GM20000 (cell line): ENCODE measurements at places on chromosomes 16 and 17.

DNA sequence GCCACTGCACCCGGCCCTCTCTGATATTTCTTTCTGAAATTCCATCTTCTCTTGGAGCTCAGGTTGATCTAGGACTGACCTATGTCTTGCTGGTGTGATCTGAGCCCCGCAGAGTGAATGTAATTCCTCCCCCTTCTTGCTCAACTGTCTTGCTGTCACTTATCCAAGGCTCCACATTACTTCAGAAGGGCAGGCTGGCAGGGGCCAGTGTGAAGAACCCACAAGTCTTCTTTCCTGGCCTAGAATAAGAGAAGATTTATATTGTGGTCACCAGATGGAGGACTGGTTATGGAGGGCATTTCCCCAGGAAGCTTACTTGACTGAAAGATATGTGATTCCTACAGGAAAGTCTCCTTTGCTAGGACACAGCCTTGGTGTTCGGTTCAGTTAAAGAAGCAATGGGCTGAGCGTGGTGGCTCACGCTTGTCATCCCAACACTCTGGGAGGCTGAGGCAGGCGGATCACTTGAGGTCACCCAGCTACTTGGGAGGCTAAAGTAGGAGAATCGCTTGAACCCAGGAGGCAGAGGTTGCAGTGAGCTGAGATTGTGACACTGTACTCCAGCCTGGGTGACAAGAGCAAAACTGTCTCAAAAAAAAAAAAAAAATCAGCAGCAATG, 13.4 kb downstream of the ITGAL start:
- DNase-seq: no peak

DNA sequence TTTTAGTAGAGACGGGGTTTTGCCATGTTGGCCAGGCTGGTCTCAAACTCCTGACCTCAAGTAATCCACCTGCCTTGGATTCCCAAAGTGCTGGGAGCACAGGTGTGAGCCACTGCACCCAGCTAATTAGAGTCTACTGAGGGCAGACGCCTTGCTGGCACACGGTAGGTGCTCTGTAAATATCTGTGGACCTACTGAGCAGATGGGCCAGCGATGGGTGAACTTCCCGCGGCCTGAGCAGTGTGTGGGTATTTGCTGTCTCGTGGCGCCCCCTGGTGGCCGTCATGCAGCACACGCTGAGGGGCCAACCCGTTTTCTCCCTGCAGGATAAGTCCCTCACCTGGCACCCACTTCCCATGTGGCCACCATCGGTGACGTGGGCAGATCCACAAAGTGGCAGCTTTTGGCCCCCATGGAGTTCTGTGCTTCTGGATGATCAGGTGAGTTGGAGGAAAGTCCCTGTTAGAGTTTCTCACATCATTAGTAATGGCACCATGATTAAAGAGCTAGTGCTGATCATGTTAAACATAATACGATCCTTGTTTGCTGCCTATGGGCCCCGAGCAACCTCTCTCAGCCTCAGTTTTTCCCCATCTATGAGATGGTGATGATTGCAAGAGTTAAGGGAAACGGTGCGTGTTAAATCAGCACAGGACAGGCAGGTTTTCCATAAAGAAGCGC, 40.7 kb downstream of the ZDHHC7 start:
- peak; percentile 82 for DNase-seq

GRCh38 chr17:50213026-50214022, 11.9 kb upstream of the COL1A1 start:
- peak; percentile 79 for DNase-seq

DNA sequence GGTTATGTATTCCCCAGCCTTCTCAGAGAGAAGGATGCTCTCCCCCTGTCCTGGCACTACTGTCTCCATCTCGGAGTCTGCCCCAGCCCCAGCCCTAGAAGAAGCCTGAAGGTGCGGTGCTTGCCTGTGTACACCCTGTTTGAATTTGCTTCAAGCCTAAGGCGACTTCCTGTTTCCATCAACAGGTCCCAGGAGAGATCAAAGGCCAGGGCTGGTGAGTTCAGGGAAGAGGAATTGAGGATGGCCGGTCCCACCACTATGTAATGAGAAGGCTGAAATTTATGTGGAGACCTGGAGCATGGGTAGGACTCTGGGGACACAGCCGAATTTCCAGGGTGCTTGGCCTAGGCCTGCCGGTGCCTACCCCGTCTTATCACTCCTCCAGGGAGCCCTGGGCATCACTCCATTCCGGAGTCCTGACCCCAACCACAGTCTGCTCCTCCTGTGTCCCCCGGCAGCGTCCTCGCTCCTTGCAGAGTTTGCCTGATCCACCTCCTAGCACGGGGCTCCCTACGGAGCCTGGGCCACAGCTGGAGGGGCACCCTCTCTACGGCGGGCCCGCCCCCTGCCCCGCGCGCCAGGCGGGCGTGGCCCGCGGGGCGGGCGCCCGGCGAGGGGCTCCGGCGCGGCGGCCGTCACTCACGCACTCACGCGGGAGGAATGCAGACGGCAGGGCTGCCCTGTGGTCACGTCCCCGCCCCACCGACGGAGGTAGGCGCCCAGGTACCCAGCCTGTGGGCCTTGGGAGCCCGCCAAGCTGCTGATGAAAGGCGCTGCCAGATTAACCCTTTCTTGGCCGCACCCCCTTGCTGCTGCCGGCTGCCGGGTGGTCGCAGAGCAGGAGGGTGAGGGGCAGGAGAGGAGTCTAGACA, 53.8 kb upstream of the TAC4 start:
- no peak for DNase-seq

DNA sequence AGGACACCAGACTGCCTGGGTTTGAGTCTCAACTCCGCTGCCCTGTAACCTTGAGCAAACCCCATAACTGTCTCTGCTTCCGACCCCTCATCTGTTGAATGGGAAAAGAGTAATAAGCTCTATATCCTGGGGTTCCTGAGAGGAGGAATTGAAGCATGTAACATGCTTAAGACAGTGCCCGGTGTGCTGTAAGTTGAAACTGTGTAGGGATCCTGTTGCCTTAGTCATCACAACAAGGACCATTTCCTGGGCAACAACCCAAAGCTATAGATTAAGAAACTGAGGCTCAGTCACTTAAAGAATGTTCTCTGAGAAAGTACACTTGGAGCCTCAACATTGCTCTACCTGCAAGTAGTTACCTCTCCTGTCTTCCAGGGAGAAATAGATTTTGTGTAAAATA, 23.0 kb downstream of the CDH13 start:
- DNase-seq: no peak

DNA sequence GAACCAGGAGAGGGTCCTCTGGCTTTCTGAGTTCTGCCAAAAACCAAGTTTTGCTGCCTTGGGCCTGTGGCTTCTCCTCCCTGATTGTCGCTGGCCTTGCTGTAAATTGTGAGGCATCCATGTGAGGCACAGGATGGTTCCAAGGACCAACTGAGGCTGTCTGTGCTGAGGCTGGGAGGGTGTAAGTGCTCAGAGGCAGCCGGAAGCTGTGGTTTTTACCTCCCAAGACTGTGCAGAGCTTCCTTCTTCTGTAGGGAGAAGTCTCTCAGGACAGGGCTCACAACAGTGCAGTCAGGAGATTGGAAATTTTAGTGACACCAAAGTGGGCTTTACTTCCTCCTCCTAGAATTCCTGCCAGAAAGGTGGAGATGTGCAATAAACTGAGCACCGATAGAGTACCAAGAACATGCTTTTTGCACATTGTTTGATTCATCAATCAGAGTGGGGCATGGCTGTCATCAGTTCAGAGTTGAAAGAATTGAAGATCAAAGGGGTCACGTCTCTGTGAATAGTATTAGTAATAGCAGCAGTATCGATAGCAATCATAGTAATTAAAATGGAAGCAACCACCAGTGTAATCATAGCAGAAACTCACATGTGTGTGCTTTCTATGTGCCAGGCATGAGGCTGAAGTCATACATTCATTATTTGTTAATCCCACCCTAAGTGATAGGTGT, 467.1 kb downstream of the WWOX start:
- no peak for DNase-seq

DNA sequence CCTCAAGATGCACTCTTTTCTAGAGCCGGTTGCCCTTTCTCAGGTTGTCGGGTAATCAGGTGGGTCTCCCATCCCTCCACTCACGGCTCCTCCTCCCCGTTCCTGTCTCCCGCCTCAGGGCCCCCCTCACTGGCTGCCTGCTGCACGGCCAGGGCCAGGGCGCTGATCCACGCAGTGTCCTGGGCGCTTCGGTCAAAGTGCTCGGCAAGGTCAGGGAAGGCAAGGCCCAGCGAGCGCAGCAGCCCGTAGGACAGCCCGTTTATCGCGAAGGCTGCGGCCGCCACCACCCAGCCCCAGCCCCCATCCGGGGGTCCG, 753 bp downstream of the SLC16A11 start:
- no peak for DNase-seq

- no peak for DNase-seq
Observed at GRCh38 chr16:5012887-5013286, 20.8 kb downstream of the NAGPA start.

- peak; percentile 91 for DNase-seq
Observed at GRCh38 chr16:57648581-57649442, 19.3 kb upstream of the ADGRG3 start.

GRCh38 chr17:77297693-77298666, 157.2 kb downstream of the SEC14L1 start:
- DNase-seq: no peak

- no peak for DNase-seq
Observed at GRCh38 chr17:15943971-15944758, 765 bp upstream of the ADORA2B start.

- no peak for DNase-seq
Observed at GRCh38 chr17:15278924-15279477, 13.9 kb upstream of the PMP22 start.

GRCh38 chr17:8994319-8994718, 27.0 kb upstream of the NTN1 start:
- DNase-seq: peak; percentile 62

DNA sequence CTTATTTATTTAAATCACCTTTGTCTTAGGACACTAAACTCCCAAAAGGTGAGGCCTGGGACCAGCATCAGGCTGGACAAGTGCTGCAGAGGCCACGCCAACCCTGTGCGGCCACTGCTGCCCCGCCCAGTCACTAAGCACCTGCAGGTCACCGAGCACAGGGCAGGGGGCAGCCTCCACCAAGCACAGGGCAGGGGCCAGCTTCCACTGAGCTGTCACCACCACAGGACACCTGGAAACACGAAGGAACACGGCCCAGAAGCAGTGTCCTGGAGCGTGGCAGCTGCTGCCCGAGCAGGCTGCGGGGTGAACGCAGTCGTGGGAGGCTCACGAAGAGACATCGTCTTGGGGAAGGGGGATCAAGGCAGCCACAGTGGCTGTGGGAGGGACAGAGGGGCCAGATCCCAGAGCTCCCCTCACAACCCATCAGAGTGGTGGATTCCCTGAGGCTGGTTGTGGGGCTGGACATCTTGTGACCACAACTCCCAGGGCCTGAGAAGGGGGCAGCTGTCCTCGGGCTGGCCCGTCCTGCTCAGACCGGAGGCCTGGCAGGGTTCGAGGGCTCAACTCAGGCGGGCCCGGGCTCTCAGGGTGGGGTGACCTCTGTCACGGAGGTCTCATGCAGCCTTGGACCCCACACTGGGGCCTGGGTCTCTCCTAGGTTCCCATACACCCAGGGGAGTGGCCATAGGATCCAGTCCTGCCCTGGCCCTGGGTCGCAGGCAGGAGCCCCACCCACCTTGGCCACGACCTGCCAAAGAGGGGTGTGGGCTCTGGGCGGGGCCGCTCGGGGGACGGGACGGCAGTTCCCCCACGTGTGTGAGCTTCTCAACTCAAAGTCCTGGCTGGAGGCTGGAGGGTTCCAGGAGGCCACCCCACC, 18.7 kb downstream of the RAB40B start:
- no peak for DNase-seq

DNA sequence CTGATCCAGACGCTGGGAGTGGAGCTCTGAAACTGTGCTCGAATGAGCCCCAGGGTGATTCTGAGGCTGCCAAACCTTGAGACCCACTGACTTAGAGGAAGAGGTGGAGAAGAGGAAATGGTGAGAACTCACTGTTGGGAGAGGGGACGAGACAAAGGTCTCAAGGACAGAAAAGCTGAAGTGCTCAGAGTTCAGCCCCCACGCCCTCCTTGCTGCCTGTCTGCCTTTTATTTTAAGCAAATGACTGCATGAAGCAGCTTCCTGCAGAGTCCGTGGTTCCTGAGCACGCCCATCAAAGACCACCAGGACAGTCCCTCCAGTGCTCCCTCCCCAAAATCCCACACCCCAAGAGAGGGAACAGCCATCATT, 20.4 kb downstream of the COTL1 start:
- DNase-seq: no peak

GRCh38 chr17:44360826-44361225, 2.8 kb downstream of the FAM171A2 start:
- DNase-seq: no peak

DNA sequence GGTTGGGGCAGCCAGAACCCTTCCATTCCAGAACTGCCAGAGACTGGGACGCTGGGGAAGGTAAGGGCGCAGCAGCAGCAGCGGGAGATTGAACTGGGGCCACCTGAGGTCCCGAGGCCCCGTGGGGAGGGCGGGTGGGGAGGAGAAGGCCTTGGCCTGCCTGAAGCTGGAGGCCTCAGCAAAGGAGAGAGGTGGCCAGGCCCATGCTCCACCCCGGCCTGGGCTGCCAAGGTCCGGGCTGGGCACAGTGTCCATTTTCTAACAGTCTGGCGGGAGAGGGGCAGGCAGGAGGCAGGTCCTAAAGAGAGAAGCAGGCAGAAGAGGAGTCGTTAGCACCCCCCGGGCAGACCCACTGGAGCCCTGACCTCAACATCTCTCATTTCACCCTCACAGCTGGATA, 1.1 kb upstream of the GDPD3 start:
- no peak for DNase-seq

DNA sequence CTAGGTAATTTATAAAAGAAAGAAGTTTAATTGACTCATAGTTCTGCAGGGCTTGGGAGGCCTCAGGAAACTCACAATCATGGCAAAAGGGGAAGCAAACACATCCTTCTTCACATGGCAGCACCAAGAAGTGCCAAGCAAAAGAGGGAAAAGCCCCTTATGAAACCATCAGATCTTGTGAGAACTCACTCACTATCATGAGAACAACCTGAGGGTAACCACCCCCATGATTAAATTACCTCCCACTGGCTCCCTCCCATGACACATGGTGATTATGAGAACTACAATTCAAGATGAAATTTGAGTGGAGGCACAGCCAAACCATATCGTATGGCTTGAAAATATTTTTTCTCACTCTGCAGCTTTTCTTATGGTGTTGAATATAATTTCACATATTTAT, 151.7 kb downstream of the ANKFN1 start:
- DNase-seq: no peak

DNA sequence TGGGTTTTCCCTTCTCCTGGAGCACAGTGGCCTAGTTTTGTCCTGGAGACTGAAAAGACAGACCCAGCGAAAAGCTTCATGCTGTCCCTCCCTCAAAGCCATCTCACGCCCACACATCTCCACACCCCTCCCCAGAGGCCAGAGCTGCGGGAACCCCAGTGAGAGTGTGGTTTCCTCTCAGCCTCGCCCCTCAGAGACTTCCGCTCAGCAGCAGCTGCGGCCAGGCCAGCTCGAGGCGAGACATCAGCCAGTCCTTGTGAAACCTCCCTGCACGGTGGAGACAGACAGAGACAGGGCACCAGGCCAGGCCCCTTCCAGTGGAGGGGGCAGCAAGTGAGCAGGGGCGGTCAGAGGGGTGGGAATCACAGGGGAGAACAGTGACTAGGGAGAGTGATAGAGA, 77.0 kb upstream of the TNRC6C start:
- peak; percentile 94 for DNase-seq
